Caki2 (cell line): ENCODE measurements at places on chromosomes 7 and 10. TPM values are rescaled to one million over a fixed set of nuclear protein-coding genes. Genes with fewer than 3 reads are reported as not detected.

The SEMA4G gene
- total RNA-seq, result 0.96 and 6.6 TPM in 2 replicates

The NDUFA5 gene
- 44.3 and 47.3 TPM in 2 replicates for total RNA-seq

The OPN1SW gene
- not detected in 2 replicates for total RNA-seq

The PTPRN2 gene
- total RNA-seq, result 0.78 and 0.88 TPM in 2 replicates

The SH2D4B gene
- total RNA-seq, result not detected in 2 replicates

The NPC1L1 gene
- not detected in 2 replicates for total RNA-seq

The COL26A1 gene
- total RNA-seq, result 1.1 and 1.7 TPM in 2 replicates

The DIP2C gene
- 4.9 and 18.5 TPM in 2 replicates for total RNA-seq

The TMEM236 gene
- total RNA-seq, result 0.14 TPM in 1 of 2 replicates, not detected in the other

The SNX10 gene
- total RNA-seq, result 17.9 and 24.4 TPM in 2 replicates

The NYAP1 gene
- 0.87 and 3.6 TPM in 2 replicates for total RNA-seq

DNA sequence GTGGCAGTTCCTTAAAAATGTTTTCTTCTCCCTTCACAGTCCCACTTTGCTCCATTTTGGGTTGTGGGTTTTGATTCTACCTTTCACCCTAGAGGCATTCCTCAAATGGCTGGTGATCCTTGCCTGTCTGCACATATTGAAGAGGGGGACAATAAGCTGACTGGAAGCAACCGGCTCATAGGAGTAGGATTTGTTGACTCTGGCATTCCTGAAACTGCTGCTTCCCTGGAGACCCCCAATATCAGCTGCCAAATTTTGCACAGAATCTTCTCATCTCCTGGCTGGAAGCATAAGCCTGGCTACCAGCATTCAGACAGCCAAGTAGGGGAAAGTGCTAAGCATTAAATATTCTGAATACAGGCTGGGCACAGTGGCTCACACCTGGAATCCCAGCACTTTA lies 53.7 kb downstream of the KIF5B start:
- DNase-seq, result no peak

GRCh38 chr7:116910383-116910782 lies 42.9 kb upstream of the ST7 start:
- no peak for DNase-seq

- no peak for DNase-seq
These were observed 54.9 kb downstream of the HK1 start for GRCh38 chr10:69333205-69333604.

GRCh38 chr7:23419160-23419559 lies 51.1 kb downstream of the IGF2BP3 start:
- DNase-seq, result no peak

DNA sequence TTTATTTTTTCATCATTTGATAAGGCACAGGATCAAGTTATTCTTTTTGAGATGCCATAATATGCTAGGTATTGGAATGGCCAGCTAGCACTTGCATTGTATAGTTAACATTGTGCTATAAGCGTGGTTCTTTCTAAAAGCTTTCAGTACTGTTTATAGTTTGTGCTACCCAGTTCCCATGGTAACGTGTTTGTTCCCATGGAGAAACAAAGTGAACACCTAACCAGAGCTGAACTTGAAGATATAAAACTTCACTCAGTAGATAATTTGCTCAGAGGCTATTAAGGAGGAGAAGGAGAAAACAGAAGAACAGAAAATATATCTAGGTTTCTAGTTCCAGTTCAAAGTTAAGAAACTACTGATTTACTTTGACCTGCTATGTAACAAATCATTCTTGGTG lies 23.6 kb upstream of the ITGB8 start:
- DNase-seq, result peak; percentile 56

GRCh38 chr10:104254493-104255310 lies at the start of gene GSTO1:
Gene GSTO1 (plus strand): TSS chr10:104254892. CDS start chr10:104254929, 37 bp downstream.
- DNase-seq, result peak; percentile 63

- DNase-seq, result peak; percentile 8
These were observed 305.1 kb upstream of the CSTF2T start for GRCh38 chr10:52004342-52004949.

- no peak for DNase-seq
These were observed 53.6 kb upstream of the ANTXRL start for GRCh38 chr10:46233181-46233580.

DNA sequence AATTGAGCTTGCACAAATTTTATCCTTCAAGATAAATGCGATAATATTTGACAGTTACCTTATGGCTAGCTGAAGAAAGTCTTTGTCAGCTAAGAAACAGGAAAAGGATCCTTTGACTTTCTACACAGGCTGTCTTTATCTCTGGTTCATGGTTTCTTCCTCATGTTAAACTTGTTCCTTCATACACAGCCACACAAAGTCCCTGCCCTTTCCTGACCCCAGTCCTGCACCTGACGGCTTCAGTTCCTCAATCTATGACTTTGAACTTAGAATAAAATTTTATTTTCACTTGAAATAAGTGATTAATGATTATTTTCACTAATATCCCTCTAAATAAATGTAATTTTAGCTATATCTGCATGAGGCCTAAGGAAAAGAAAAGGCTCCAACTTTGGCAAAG lies 77.8 kb upstream of the PRSS1 start:
- DNase-seq, result no peak

DNA sequence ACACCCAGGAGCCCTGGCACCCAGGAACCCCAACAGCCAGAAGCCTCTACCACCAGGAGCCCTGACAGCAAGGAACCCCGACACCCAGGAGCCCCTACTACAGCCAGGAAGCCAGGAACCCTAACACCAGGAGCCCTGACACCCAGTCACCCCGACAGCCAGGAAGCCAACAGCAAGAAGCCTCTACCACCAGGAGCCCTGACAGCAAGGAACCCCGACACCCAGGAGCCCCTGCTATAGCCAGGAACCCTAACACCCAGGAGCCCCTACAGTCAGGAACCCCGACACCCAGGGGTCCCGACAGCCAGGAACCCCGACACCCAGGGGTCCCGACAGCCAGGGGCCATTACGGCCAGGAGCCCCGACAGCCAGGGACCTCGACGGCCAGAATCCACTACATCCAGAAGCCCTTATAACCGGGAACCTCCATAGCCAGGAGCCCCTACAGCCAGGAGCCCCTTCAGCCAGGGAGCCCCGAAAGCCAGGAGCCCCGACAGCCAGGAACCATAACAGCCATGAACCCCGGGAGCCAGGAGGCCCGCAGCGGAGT lies 440 bp upstream of the GLRX3 start:
- no peak for DNase-seq

DNA sequence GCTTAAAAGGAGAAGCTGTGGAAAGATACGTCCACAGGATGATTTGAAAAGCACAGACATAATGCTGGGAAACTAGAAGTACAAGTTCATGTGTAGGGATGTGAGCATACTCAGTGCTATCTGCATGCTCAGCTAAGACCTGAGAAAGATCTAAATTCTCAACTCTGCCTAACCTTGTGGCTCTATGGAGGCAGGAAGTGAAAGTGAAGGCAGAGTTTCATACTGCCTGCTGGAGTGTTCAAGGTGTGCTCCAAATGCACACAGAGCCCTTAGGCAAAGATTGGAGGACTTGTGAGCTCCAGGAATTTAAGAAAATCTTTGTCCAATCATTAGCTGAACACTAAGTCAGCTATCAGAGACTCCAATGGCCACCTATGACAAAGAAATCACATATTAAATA lies 190.9 kb downstream of the RNLS start:
- no peak for DNase-seq

DNA sequence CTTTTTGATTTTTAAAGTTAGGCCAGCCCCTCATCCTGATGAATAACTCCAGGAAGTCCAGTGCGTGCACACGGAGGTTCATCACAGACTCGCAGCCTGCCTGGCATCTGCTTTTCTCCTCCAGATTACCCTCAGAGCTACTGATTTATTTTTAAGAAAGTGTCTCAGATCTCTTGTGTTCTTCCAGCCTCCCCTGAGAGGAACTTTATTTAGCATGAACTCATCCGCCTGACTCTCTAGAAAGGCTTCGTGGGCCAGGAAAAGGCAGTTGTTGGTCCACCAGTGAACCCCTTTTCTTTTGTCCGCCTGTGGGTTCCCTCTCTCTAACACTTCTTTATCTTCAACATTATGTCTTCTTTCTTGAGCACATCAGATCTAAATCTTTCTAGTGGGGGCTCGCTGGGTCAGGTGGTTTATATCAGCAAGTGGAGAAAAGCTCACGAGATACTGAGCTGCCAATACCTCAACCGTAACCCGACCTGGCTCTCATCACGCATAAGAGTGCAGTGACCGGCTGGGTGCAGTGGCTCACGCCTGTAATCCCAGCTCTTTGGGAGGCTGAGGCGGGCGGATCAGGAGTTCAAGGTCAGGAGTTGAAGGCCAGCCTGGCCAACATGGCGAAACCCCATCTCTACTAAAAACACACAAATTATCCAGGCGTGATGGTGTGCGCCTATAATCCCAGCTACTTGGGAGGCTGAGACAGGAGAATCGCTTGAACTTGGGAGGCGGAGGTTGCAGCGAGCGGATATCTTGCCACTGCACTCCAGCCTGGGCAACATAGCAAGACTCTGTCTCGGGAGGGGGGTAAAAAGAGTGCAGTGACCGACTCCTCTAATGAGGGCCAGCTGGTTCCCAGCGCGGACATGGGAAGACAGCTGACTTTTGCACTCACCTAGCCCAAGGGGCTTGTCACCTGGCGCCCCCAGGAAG lies 162.3 kb downstream of the CCDC3 start:
- no peak for DNase-seq

- DNase-seq, result no peak
These were observed 253.6 kb downstream of the ELFN1 start for GRCh38 chr7:1923409-1924257.

DNA sequence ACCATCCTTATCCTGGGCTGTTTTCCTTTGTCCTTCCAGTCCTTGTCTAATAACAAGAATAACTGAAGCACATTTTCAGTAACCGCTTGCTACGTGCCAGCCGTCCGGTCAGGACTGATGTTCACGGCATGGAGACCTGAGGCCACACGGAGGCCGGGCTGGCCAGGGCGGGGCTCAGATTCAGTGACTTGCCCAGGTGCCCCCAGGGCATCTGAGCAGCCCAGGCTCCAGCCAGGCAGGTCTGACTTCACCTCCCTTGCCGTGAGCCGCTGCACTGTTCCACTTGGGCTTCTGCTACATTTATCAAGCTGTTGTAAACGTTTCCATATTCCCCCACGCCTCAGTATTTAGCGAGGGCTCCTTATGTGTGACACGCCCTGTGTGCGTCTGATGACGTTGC lies 43.6 kb upstream of the AP5Z1 start:
- no peak for DNase-seq

- DNase-seq, result no peak
These were observed 225.4 kb upstream of the ZWINT start for GRCh38 chr10:56586461-56586891.

GRCh38 chr7:2979201-2979631 lies 64.5 kb downstream of the CARD11 start:
- no peak for DNase-seq

DNA sequence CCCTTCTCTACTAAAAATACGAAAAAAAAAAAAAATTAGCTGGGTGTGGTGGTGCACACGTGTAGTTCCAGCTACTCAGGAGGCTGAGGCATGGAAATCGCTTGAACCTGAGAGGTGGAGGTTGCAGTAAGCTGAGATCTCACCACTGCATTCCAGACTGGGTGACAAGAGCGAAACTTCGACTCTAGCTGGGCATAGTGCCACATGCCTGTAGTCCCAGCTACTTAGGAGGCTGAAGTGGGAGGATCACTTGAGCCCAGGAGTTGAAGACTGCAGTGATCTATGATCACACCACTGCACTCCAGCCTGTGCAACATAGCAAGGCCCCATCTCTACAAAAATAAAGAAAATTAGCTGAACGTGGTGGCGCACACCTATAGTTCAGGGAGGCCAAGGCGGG lies 1.2 kb upstream of the SPACDR start:
- no peak for DNase-seq

GRCh38 chr10:112785089-112785488 lies 165.0 kb upstream of the TCF7L2 start:
- no peak for DNase-seq

- no peak for DNase-seq
These were observed 233.4 kb upstream of the FZD1 start for GRCh38 chr7:91030680-91031380.

GRCh38 chr7:134351424-134351823 lies 34.7 kb upstream of the SLC35B4 start:
- peak; percentile 21 for DNase-seq

- no peak for DNase-seq
These were observed 148.3 kb upstream of the TCF7L2 start for GRCh38 chr10:112801748-112802147.

DNA sequence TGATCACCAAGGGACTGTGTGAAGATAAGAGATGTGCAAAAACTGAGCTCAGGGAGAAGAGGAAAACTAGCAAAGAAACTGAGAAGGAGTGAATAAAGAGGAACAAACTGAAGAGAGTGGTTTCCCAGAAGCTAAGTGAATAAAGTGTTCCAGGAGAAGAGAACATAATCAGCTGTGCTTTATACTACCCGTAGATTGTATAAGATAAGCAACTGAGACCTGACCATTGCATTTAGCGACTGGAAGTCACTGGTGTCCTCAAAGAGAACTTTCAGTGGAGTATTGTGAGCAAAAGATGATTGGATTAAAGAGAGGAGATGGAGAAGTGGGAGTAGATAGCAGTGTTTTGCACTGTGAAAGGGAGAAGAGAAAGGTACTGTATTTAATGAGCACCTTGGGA lies 14.6 kb downstream of the PHTF2 start:
- no peak for DNase-seq

DNA sequence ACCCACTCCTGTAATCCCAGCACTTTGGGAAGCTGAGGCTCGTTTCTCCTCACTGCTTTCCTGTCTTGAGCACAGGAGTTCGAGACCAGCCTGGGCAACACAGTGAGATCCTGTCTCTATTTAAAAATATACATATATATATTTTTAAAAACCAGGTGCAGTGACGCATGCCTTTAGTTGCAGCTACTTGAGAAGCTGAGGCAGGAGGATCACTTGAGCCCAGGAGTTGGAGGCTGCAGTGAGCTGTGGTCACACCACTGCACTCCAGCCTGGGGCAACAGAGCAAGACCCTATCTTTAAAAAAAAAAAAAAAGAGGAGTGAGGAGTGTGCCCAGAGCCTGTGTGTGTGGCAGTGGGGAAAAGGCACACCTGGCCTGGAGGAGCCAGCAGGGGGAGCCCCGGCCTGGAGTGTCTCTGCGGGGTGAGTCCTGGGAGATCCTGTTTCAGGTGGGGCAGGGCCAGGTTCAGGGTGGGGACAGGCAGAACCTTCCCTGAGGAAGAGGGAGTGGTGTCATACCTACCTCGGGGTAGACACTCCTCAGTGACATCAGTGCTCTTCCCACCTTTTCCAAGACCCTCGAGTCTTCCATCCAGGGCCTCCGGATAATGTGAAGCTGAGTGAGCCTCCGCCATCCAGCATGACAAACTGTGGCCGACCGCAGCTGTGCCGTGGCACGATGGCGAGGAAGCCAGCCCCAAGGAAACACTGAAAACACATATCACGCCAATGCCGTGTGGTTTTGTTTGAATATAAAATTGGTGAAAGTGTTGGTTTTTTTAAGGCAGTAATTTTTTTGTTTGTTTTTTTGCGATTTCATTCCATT lies 9.0 kb upstream of the ARPC1B start:
- DNase-seq, result peak; percentile 29

DNA sequence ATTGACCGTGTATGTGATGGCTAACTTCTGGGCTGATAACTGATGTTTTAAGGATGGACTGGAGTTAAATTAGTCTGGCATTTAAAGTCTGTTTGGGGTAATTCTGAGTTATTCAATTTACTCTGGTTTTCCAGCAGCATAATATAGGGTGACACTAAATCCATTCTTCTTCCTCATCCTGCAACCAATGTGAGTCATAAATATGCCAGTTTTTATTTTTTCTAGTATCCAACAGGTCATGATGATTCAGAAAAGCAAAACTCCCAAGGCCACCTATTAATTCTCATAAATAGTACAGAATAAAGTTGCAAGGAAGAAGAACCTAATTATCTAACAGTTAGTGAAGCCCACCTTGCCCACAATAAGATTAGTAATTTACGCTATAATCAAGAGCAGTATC lies 7.5 kb upstream of the EPHB6 start:
- DNase-seq, result no peak
